ENCODE measurements at places on chromosomes 7 and 10.

DNA sequence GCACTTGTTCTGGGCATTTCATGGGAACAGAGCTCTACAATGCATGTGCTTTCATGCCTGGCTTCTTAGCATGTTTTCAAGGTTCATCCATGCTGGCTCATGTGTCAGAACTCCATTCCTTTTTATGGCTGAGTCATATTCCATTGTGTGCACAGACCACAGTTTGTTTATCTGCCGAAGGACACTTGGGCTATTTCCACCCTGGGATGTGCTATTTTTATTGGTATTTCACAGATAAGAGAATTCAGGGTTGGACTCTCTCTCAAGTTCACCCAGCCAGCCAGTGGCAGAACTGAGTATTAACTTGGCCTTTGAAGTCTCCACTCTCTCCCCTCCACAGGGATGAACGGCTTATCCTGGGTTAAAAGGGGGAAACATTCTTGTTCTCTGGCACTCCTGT lies 190.7 kb upstream of the GPR26 start:
- no peak for DNase-seq

DNA sequence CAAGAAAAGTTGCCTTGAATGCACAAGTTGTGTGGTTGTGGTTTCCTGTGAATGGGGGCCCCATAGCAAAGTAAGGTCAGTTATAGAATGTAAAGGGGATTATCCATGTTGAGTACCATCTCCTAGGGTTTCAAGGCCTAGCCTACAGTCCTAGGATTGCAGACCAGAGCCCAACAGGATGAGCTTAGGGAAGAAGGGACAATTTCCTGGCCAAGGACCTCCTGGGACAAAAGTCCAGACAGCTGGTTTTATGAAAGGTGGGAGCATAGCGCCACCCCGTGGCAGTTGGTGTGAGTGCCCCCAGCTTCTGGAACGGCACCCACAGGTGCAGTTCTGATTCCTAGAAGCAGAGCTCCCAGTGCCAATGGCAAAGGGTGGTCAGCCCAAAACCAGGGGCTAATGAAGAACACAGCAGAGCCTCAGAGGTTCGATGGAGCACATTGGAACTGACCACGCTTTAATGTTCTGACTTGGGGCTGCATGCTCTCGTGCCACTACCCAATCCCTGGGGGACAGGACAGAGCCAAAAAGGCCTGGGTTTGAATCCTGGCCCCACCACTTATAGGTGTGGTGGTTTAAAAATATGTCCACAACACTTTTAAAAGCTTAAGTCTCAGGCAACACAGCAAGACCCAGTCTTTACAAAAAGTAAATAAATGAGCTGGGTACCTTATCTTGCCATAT lies 25.8 kb upstream of the TMEM120A start:
- DNase-seq: peak; percentile 88

- no peak for DNase-seq
Measured at GRCh38 chr7:23967949-23968599, 258.1 kb downstream of the STK31 start.

GRCh38 chr7:44322631-44323363 lies 2.6 kb downstream of the CAMK2B start:
- no peak for DNase-seq

DNA sequence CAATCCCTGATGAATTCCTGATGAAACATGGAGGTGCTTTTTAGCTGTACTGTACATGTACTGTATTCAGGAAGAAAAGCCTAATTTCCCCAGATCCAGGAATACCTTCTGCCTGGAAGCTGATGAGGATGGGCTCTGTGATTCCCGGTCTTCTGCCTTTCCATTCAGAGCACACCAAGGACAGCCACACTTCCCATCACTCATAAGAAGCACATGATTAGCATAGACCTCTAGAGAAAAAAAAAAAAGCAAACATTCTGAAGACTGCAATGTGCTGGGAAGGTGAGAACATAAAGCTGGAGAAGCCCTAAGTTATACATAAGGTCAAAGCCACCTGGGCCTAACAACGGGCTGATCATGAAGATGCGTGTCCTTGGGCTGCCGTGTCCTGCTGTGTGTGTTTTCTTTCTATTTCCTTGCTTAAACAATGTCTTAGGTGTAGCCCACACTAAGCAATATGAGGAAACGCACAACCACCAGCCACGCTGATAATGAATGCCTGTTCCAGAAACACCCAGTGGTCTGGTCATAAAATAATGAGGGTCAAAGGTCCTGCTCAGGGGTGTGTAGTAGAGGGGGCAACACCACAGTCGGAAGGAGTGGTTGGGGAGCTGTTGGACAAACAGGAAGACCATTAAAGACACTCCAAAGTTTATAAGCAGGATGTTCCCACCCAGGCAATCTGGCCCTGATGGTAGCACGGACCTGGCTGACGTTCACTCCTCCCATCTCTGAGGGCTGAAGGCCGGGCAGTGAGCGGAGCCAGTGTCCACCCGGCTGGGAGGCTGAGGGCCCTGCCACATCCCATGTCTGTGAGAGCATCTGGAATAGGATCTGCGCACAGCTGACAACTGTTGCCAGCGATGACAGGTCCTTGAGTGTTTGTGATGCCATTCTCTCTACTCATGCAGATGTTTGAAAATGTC lies 7.9 kb downstream of the PKD1L1 start:
- DNase-seq: no peak

DNA sequence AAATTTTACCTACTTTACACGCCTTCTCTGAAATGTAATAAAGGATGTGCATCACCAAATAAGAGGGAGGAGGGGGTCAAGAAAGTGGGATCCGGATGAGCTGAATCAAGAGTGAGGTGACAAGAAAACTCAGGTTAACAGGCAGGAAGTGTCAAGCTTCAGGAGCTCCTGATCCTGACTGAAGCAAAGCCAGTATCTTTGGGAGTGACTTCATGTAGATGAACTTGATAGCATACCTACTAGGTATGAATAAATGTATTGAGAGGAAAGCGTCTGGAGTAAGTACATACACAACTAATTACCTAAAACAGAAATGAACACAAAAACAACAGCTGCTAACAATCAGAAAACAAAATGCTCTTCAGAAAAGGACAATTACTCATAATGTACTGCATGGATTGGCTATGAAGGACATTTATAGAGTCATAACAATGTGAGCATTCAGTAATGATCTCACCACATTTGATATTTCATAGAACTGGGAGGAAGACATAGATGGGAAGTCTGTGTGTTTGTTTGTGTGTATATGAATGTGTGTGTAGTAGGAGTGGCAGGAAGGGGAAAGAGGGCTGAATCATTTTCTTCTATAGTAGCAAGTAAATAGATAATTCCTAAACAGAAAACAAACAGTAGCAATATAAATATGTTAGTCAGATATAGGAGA lies 29.4 kb downstream of the PRKG1 start:
- no peak for DNase-seq

GRCh38 chr7:41732843-41733306 lies 30.0 kb upstream of the INHBA start:
- no peak for DNase-seq

GRCh38 chr10:23886355-23886754 lies 322.6 kb upstream of the KIAA1217 start:
- DNase-seq: no peak

- no peak for DNase-seq
Measured at GRCh38 chr10:61175316-61175715, 231.3 kb upstream of the RHOBTB1 start.

DNA sequence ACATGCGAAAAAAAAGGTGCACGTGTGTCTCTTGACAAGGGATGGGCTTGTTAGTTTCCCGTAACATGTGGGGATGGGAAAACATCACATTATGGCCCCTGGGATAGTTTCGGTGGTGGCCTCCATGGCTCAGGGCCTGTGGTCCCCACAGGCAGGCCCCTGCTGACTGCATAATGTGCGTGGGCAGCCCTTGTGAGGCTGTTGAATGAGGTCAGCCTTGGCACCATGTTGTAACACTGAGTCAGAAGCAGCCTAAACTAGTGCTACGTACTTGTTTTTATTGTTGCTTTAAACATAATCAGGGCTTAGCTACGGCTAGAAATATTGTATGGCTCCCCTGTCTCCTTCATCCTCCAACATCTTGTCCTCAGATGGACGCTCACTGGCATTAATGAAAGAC lies 80.6 kb downstream of the BEND7 start:
- no peak for DNase-seq

GRCh38 chr10:18984531-18984930 lies 64.1 kb upstream of the MALRD1 start:
- DNase-seq: no peak

DNA sequence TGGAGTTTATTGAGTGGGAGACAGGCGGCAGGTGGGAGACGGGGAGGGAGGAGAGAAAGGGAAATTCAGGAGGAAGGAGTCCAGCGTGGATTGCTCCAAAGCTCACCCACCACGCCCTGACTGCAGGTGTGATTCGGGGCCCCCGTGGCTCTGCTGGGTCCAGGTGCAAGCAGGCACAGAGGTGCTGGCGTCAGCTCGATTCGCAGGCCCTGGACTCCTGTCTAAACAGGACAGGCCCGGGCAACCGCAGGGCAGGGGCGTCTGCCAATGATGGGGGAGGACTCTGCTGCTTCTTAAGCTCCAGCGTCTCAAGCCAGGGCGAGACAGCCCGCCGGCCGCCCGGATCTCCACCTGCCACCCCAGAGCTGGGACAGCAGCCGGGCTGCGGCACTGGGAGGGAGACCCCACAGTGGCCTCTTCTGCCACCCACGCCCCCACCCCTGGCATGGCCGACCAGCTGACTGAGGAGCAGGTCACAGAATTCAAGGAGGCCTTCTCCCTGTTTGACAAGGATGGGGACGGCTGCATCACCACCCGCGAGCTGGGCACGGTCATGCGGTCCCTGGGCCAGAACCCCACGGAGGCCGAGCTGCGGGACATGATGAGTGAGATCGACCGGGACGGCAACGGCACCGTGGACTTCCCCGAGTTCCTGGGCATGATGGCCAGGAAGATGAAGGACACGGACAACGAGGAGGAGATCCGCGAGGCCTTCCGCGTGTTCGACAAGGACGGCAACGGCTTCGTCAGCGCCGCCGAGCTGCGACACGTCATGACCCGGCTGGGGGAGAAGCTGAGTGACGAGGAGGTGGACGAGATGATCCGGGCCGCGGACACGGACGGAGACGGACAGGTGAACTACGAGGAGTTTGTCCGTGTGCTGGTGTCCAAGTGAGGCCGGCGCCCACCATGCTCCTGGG lies at the start of gene CALML3:
CALML3 (plus strand) TSS at position 321 of the 920 bp plus-strand sequence; CDS start at position 446, 125 bp downstream.
- no peak for DNase-seq

DNA sequence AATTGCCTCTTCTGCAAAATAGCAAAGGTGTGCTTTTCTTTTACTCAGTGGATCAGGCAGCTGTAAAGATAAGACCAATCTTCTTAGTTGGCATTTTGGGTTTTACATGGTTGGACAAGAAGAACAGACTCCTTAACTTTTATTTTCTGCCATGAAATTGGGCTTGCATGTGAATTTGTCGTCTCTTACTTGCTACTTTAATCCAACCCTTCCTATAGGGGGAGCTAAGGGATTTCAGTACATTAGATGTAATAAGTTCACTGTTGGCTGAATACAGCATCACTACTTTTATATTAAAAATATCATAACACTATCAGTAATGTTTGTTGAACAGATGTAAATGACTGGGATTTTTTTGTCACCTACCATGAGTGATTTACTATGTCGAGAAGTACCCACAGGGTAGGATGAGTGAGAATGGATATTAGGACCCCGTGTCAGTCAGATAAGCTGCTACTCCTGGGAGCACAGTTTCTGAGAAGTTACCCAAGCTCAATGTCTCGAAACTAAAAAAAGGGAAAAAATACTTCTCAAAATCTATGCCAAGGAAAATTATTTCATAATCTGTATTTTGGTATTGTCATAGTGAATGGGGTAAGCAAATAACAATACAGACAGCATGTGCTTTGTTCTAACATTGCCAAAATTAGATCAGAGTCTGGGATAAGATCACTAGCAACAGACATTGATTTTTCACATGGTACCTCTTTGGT lies 127.4 kb upstream of the AGR3 start:
- DNase-seq: no peak
